ENCODE measurements at places on chromosomes 16 and 17. TPM values are rescaled to one million over a fixed set of nuclear protein-coding genes. Genes with fewer than 3 reads are reported as not detected.

The TBC1D28 gene
- total RNA-seq, result not detected

The TOM1L2 gene
- total RNA-seq, result 26.8 TPM

The RCVRN gene
- not detected for total RNA-seq

The TP53TG3B gene
- not detected for total RNA-seq

The CACNG5 gene
- total RNA-seq, result not detected

The SULT1A4 gene
- total RNA-seq, result 2.3 TPM

The LRRC37A3 gene
- 7.9 TPM for total RNA-seq

The SARM1 gene
- 11.4 TPM for total RNA-seq

The SREBF1 gene
- total RNA-seq, result 52.7 TPM

The CES4A gene
- total RNA-seq, result 5.2 TPM

The DNAI2 gene
- total RNA-seq, result 0.21 TPM

The KCNJ12 gene
- total RNA-seq, result 34.0 TPM

The KRTAP1-5 gene
- total RNA-seq, result not detected

The ZP2 gene
- total RNA-seq, result 2.1 TPM

The TBC1D26 gene
- not detected for total RNA-seq

The KRT14 gene
- 738 TPM for total RNA-seq

The KRT13 gene
- 1,847 TPM for total RNA-seq

The ADAD2 gene
- total RNA-seq, result 0.31 TPM

The GNG13 gene
- not detected for total RNA-seq

The OR1A1 gene
- total RNA-seq, result not detected

The SHBG gene
- total RNA-seq, result not detected

The NEUROD2 gene
- total RNA-seq, result not detected

The EPX gene
- total RNA-seq, result not detected

The ZG16 gene
- total RNA-seq, result not detected

The NKD1 gene
- 15.7 TPM for total RNA-seq

The CACNA1H gene
- total RNA-seq, result 40.3 TPM

The SLC52A1 gene
- total RNA-seq, result not detected

The CD300LG gene
- total RNA-seq, result 2.5 TPM

The SMIM22 gene
- not detected for total RNA-seq

The KRTAP16-1 gene
- total RNA-seq, result not detected

The HOXB5 gene
- not detected for total RNA-seq

The PPY gene
- not detected for total RNA-seq

The GCGR gene
- total RNA-seq, result not detected

The KCNH6 gene
- 0.31 TPM for total RNA-seq

The KRT20 gene
- total RNA-seq, result 0.51 TPM

The LDHD gene
- total RNA-seq, result 16.8 TPM

The GRB7 gene
- total RNA-seq, result 11.4 TPM

The SLFN14 gene
- total RNA-seq, result 0.31 TPM

The NF1 gene
- total RNA-seq, result 106 TPM

The CD300C gene
- not detected for total RNA-seq

The MEIOC gene
- total RNA-seq, result not detected

The ZNF778 gene
- total RNA-seq, result 37.5 TPM

The SNAI3 gene
- 6.5 TPM for total RNA-seq

The HOXB1 gene
- total RNA-seq, result not detected

The ACSM2B gene
- not detected for total RNA-seq
